ENCODE measurements at places on chromosomes 13 and 19. TPM values are rescaled to one million over a fixed set of nuclear protein-coding genes. Genes with fewer than 3 reads are reported as not detected.

ZBTB7A gene
- total RNA-seq, result 26.1 TPM

MAP4K1 gene
- total RNA-seq, result 2.9 TPM

CKM gene
- total RNA-seq, result 4,756 TPM

CGB7 gene
- total RNA-seq, result 0.21 TPM

KIR2DL1 gene
- not detected for total RNA-seq

PLPP2 gene
- total RNA-seq, result 13.0 TPM

MAP2K7 gene
- total RNA-seq, result 11.8 TPM

PRX gene
- total RNA-seq, result 32.0 TPM

SSC5D gene
- 29.2 TPM for total RNA-seq

ZNF813 gene
- total RNA-seq, result 5.1 TPM

CCL25 gene
- total RNA-seq, result not detected

CDX2 gene
- total RNA-seq, result not detected

CRX gene
- not detected for total RNA-seq

GFY gene
- not detected for total RNA-seq

SPC24 gene
- 12.3 TPM for total RNA-seq

BBC3 gene
- total RNA-seq, result 8.3 TPM

C1QTNF9B gene
- total RNA-seq, result not detected

All from tongue (tissue), 3 donors.